ENCODE measurements at places on chromosomes 12 and 14. TPM values are rescaled to one million over a fixed set of nuclear protein-coding genes. Genes with fewer than 3 reads are reported as not detected.

GRCh38 chr14:33508126-33509062 lies 442.5 kb downstream of the EGLN3 start:
- DNase-seq: no peak

DNA sequence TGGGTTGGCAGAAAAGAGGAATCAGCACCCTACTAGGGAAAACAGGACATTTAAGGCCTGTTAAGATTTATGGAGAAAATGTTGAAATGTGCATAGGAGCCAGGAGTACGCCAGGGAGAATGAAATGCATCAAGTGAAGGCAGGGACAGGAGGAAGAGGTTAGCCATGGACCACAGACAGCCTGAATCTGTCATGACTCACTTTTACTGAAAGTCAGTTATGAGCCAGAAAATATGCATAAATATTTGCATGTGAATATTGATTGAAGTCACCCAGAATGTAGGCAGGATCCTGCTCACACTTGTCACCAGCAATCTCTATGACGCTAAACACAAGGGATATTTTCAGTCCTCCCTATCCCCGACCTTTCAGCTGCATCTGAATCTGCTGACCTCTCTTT lies 25.1 kb upstream of the CDK17 start:
- no peak for DNase-seq

DNA sequence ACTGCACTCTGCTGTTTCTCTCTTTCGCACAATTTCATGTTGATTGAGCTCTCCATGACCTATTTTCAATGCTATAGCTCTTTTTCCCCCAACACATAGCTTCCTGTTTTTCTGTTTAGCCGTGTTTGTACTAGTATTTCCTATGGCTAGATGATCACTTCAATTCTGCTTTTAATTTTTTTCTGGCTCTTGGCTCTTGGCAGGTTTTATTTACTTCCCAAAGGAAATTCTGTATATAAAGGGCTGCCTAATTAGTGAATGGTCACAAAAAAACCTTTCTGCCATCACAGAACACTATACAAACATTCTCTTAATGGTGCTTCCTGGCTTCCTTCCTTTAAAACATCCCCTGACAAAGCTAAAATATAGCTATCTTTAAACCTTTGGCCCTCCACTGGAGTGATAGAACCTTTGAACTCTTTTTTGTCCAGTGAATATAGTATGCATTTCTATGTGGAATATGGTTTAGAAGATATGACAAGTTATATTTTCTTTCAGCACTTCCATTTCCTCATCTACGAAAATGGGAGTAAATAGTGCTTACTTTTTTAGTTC lies 88.2 kb downstream of the RASSF9 start:
- DNase-seq: peak; percentile 14

GRCh38 chr14:34322940-34323418 lies 139.1 kb downstream of the SPTSSA start:
- DNase-seq: peak; percentile 65

Gene INHBC
- total RNA-seq: not detected

Data from lung microvascular endothelial cell (primary cell).